Bone marrow (tissue), 2 donors: ENCODE measurements at places on chromosomes 16 and 17.

- no peak for DNase-seq
These were observed 568.7 kb upstream of the HSBP1 start for GRCh38 chr16:83238949-83239691.

DNA sequence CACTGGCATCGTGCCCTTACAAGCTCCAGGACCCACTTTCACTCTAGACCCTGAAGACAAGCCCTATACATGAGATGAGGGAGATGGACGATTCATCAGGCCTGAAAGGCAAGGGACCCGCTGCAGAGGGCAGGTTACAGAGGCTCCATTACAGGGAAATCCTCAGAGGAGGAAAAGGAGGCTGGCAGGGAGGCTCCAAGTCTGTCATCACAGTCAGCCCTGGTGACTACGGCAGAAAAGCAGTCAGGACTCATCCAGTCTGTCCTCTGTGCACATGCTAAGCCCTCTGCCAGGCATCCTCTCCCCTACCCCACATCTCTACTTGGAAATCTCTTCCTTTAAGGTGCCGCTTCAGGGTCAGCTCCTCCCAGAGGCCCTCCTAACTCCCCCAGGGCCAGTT, 197.7 kb upstream of the CDH5 start:
- no peak for DNase-seq

DNA sequence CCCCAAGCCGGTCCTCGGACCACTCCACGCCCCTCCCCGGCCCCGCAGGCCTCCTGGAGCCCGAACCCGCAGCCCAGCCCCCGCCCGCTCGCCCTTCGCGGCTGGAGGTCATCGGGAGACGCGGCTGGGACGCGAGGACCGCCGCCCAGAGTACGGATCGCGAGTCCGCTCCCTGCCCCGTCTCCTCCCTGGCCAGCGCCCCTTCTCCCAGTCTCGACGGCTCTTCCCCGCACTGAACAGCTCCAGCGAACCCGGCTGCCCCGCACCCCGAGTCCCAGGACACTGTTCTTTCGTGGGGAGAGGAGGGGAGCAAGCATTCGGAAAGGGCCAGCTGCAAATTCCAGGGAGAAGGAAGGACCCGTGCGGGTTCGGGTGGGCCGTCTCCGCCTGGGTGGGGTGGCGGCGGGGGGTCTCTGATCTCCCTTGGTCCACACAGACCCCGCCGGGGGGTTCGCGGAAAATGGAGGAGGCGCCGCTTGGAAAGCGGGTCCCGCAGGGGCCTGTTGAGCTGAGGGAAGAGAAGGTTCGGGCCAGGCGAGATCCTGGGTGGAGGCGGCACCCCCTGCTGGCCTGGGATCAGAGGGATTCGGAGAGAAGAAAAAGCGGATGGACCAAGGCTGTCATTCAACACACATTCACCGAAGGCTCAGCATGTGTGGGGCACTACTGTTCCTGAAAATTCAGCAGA, 632 bp upstream of the RTN4RL1 start:
- DNase-seq: peak; percentile 20

DNA sequence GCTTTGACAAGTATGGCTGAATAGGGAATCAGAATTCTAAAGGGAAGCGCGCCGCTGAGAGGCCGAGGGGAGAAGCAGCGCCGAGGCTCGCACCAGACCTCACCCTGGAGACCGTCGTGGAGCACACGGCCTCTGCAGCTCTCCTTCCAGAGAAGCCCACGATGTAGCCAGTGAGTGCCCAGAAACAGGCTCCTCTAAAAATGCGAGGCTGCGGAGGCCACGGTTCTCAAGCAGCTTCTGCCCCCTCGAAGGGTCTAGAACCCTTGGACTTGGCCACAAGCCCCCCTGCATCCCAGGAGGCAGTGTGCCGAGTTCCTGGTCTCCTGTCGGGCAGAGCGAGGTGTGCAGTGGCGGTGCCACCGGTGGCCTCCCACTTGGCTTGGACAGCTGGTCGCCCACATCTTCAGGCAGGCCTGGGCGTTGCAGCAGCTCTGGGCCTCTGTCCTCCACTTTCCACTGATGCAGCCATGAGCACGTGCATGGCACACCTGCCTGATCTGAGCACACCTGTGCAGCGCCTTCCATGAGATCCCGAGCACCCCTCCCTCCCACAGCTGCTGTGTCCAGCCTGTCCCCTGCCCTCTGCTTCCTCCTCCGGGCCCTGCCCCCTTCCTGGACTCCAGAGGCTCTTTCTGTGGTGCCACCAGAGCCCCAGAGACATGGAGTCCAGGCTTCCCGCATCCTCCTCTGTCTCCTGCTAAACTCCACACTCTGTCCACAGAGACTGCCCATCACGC, 18.9 kb upstream of the WDR45B start:
- no peak for DNase-seq

DNA sequence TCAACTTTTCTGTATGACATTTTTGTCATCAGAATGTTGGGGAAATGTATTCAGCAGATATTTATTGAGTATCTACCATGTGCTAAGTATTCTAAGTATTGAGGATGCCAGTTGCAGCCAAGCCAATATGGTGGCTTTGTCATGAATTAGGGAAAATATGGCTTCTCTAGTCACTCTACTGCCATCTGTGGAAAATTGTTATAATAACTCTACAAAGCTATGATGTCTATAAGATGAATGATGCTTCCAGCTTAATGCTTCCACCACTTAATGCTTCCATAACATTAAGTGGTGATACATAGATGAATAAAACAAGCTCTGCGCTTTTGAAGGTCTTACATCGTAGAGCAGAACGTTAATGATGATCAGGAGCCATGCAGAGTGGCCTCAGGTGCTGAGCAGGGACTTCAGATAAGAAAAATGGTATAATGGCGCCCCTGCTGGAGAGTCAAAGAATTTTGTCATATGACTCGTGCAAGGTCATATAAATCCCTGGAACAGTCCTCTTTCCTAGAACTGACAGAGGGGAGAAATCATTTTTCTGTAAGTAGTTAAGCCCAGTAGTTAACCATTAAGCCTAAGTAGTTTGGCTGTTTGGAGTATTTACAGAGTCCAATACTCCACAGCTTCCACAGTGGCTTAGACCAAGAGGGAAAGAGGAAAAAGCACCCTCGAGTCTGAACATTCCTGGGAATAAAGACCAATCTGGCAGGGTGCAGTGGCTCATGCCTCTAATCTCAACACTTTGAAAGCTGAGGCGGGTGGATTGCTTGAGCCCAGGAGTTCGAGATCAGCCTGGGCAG, 2.7 kb upstream of the TMIGD1 start:
- peak; percentile 84 for DNase-seq

DNA sequence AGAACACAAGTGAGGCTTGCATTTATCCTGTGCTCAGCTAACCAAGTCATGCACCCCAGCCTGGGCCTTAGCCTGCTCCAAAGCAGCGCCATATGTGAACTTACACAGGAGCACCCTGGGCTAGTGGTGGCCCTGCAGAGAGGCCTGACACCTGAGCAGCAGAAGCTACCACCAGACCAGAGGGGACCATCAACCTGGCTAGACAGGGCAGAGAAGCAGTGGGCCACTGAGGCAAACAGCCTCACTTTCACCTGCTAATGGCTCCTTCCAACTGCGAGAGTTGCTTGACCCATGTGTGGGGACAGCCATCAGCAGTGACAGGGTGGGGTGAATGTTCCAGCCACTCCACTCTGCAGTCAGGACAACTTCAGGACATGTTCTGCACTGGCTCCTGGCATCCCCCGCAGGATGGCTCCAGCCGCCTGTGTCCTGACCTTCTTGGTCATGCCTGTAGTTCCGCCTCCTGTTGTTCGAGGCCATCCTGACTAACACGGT, 2.9 kb upstream of the C16orf95 start:
- DNase-seq: no peak

- no peak for DNase-seq
These were observed 64.1 kb downstream of the SDK2 start for GRCh38 chr17:73580073-73580710.

DNA sequence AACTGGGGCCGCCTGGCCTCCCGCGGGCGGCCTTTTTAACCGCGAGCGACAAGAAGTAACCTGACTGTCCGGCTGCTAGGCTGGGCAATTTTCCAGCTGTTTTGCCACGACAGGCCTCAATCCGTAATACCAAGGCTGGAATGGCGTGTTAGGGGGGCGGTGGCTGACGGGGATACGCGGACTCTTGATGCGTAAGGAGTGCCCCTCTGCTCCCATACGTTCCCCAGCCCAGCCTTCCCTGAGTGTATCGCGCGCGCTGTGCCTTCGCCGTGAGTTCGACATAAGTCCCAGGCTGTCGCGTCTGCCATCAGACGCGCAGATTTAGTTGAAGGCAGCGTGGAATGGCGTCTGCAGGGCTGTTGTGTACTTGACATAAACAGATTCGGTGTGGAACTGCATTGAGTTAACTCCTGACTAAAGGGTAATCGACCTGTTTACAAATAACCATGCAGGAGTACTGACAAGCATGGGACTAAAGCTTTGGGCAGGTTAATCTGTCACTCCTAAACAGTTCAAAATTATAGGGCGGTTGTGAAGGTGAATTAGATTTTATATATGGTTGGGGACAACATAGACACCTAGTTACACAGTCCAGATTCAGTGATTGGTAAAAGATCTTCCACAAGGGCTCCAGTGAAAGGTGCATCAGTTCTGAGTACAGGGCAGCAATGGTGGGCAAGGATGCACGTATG, 16.6 kb upstream of the ERN1 start:
- DNase-seq: no peak

GRCh38 chr17:50570528-50570927, 10.0 kb downstream of the CACNA1G start:
- DNase-seq: no peak

DNA sequence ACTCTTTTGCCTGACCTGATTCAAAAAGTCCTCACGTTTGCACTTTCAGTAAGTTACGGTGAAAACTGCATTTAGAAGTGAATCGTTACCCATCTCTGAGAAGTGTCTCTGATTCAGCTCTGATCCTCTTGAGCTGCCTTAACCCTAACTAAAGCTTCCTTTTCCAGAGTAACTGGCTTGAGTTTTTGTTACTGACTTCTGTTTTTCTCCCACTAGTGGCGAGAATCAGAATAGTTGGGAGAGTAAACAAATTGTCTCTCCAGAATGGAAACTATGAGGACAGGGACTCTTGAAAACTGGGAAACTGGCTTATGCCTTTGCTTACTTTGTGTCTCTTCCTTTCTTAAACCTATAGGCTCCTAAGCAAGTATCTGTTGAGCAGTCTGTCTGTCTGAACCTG, 31.3 kb upstream of the KPNB1 start:
- no peak for DNase-seq

GRCh38 chr16:79392081-79392480, 208.5 kb downstream of the MAF start:
- no peak for DNase-seq

DNA sequence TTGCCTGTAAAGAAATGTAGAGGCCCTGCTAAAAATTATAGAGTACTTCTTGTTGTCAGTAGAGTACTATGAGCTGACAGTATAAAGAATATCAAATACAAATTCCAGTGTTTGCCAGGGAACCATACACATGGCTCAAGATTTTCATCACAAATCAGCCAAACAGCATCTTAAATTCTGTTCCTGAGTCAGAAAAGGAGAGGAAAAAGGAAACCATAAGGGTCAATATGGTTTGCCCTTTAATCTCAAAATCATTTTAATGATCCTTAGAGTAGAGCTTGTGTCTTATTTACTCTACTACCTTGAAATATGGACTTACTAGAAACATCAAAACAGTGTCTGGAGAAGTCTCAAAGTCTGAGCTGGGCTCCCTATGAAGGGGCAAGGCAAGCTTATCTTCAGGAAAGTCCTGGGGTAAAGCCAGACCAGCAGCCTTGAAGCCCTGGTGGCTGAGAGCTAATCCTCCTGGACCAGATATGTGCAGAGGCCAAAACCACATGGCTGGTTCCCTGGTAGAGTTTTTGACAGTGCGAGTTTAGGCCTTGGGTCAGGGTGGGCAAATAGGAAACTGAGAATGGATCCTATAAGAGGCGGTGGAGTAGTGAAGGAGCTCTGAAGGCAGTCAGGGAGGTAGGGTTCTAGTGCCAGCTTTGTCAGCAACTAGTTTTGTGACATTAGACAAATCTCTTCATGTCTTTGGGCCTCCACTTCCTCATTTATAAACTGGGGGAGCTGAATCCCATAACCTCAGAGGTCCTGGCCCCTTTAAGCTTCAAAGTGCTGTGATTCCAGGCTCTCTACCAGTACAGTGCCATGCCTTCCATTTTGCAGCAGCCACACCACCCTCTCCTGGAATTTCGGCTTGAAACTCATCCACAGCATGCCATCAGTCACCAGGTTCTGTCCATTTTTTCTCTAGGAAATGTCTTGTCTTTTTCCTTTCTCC, 38.9 kb downstream of the MRTFB start:
- DNase-seq: no peak

DNA sequence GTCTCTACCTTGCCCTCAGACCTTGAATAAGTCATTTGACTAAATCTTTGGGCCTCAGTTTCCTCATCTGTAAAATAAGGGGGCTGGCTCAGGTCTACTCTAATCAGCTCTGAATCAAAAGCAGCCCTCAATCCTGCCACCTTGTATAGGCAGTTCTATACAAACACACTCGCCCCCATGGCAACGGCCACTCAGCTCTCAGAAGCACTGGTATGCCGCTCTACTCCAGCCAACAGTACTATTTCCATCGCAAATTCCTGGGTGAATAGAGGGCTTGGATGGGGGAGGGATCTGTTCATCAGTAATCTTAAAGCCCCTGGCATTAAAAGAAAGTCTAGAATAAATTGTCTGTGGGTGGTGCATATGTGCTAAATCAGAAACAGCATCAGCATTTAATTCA, 21.2 kb upstream of the TAOK1 start:
- DNase-seq: no peak

DNA sequence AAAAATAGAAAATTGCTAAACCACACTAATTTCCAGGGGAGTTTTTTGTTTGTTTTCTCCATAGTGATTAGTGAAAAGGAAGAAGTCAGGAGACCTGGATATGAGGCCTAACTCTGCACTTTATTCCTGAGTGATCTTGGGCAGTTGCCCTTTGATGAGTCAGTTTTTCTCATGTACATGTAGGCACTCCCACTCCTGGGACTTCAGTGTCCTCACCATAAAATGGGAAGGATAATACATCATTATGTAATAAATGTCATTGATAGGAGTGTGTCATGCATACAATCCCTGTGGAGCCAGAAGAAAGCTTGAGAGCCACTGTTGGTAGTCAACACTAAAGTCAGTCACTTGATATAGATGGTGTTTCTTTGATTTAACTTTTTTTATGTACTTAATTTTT, 32.5 kb downstream of the WIPF2 start:
- no peak for DNase-seq

GRCh38 chr17:66799849-66800537, 34.9 kb upstream of the CACNG5 start:
- DNase-seq: no peak

DNA sequence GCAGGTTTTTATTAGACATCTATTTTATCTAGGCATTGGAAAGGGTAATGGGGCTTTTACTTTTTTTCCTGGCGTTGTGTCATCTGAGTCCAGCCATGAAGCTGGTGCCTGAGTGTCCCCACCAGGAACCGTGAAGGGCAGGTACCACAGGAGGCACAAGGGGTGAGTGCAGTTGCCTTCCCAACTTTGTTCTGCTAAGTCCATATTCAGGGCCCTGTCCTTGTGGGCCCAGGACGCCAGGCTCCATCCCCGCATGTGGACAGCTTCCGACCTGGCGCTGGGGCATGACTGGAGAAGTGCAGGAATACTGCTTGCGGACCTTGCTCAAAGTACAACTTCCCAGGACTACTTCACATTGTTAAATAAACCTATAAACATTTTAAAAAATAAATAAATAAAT, 60.6 kb downstream of the KPNA2 start:
- no peak for DNase-seq

- no peak for DNase-seq
These were observed 223.7 kb downstream of the ZNF423 start for GRCh38 chr16:49632086-49632794.

GRCh38 chr16:20918486-20919239, 18.1 kb downstream of the LYRM1 start:
- no peak for DNase-seq

GRCh38 chr16:84109598-84110335, 7.0 kb downstream of the MBTPS1 start:
- DNase-seq: no peak
